GM23338 (cell line): ENCODE measurements at places on chromosomes 5 and 9. TPM values are rescaled to one million over a fixed set of nuclear protein-coding genes. Genes with fewer than 3 reads are reported as not detected.
A peak's percentile ranks its signal among the peaks of the same experiment; 100 is the strongest.

DNA sequence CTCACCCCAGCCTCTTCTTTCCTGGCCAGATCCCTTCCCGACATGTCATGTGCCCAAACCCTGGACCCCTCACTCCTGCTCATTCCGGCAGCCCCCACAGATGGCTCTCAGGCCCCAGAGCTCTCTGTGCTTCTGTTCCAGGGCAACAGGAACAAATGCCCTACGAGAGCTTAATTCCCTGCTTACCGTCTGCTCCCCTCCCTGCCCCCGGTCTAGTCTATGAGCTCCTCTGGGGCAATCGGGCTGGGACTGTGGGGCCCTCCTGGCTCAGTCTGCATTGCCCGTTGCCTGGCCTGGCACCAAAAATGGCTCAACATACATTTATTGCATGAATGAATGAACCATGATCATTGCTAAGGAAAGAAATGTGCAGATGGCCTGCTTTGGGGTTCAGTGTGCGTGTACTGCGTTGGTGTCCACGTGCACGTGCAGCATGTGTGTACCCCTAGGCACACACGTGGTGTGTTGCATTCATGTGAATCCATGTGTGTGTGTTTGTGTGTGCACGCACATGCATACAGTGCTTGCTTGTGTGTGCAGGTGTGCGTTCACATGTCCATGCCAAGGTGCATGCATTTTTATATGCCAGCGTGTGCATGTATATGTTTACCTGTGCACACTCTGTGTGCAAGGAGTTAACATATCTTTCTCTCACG, 201.2 kb upstream of the IER5L start:
- DNase-seq: no peak

- DNase-seq: peak; percentile 15
Measured at GRCh38 chr5:115490596-115490995, 54.0 kb downstream of the FEM1C start.

DNA sequence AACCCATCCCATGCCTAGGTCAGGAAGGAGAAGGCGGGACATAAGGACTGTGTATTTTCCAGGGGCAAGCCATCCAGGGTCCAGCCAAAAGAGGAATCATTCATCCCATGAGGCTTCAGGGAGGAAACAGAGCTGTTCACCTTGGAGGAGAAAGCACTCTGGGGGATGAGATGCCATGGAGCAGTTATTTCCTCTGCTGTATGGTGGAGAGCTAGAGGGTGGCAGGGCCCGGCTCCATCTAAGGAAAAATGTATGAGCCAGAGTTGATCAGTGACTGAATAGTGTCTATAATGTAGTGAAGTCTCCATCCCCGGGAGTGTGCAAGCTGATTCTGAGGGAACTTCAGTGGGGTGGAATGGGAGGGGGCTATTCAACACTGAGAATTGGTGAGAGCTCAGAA, 8.0 kb downstream of the ENHO start:
- no peak for DNase-seq

DNA sequence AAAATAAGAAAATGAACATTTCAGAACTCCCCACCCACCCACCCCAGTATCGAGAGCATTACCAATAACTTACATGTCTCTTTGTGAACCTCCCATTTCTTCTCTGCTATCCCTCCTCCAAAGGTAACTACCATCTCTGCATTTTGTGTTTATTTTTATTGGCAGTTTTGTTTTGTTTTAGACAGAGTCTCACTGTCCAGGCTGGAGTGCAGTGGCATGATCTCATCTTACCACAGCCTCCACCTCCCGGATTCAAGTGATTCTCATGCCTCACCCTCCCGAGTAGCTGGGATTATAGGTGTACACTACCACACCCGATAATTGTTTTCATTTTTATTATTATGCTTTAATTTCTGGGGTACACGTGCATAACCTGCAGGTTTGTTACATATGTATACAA, 21.7 kb upstream of the GLIS3 start:
- no peak for DNase-seq

DNA sequence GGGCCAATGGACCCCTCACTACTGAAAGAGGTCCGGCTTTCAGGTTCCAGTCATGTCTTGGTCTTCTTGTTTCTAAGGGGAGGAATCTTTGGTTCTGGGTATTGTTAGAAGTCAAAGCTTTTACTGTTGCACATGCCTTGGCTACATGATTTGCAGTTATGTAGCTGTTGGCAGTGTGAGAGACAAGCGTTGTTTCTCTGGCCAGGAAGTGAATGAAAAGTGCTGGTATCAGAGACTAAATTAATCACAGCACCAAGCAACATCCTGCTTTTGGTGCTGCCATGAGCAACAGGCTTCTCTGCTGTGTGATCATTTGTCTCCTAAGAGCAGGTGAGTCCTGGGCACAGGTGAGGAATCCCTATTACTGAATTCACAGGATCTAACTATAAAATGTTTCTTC, 100.1 kb upstream of the PRSS3 start:
- no peak for DNase-seq

GRCh38 chr9:127776924-127777289, 1.6 kb downstream of the SH2D3C start:
- no peak for DNase-seq

DNA sequence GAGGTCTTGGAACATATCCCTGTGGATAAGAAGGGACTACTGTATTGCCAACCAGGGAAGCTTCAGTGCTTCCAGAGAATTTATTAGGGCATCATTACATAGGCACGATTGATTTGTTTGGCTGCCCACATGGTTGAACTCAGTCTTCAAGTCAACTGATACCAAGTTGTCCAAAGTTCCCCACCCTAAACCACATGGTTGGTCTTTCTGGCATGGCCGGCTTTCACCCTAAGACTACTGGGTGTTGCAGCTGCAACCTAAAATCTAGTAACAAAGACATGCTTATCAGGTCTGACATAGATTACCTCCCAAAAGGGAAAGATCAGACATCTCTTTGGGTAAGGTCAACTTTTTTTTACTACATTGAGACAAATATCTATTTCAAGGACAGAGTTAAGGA, 37.0 kb downstream of the FAF2 start:
- DNase-seq: no peak

DNA sequence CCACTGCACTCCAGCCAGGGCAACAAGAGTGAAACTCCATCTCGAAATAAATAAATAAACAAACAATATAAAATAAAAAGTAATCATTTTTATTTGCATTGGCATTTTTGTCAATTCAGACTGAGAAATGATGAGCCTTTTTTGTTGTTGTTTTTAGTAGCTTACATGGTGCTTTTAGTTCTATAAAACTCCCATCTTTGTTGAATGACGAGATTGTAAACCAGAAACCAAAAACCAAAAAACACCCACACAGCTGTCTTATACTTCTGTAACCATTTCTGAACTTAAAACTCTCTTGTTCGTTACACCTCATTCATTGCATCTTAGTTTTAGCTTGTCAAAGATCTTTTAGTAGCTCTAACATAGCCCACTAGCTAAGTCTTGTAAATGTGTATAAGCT, 44.7 kb downstream of the GGTA1 start:
- no peak for DNase-seq

The ZNF483 gene
- 84.5 and 112 TPM in 2 replicates for total RNA-seq

- no peak for DNase-seq
Measured at GRCh38 chr5:16721151-16722096, 104.6 kb upstream of the RETREG1 start.

The WDR31 gene
- 0.47 and 0.63 TPM in 2 replicates for total RNA-seq

DNA sequence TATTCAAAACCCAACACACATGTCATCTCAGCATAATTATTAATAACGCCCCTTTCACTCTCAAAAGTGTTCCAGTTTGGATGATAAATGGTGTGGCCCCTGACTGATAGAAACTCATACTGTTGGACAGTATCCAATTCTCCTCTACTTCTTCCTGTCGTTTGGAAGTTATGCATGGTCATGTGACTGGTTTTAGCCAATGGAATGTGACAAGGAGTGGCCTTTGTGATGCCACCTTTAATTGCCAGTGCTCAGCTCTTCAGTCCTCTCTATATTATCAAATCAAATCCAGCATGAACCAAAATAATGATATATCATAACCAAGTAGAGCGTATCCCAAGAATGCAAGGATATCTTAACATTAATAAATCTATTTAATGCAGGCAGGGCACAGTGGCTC, 117.8 kb upstream of the SPIN1 start:
- no peak for DNase-seq

GRCh38 chr5:177378884-177379883, 5.0 kb upstream of the SLC34A1 start:
- no peak for DNase-seq

The ZFP2 gene
- total RNA-seq: 0.42 and 0.62 TPM in 2 replicates
